ENCODE measurements at places on chromosomes 13 and 19.
A peak's percentile ranks its signal among the peaks of the same experiment; 100 is the strongest.

- DNase-seq = no peak
- no peak overlapping the region for H3K27ac ChIP-seq
- no peak overlapping the region for H3K4me3 ChIP-seq
- peaks cover 8% of the 10 kb centered on the region for H3K36me3 ChIP-seq
- no peaks in the 10 kb centered on the region for H3K27me3 ChIP-seq
Observed at GRCh38 chr13:98913741-98914140, 64.1 kb downstream of the DOCK9 start.

GRCh38 chr19:1911995-1912394 is 6.8 kb downstream of the ADAT3 start:
- H3K4me1 ChIP-seq = peaks cover 14% of the 10 kb centered on the region
- no peak for DNase-seq
- H3K27ac ChIP-seq = no peak overlapping the region
- peaks cover 57% of the 10 kb centered on the region for H3K36me3 ChIP-seq
- no peak overlapping the region for H3K4me3 ChIP-seq
- H3K27me3 ChIP-seq = no peaks in the 10 kb centered on the region

- H3K4me1 ChIP-seq = peaks cover 17% of the 10 kb centered on the region
- peak overlapping the region; percentile 55 for H3K4me3 ChIP-seq
- no peaks in the 10 kb centered on the region for H3K36me3 ChIP-seq
- peak; percentile 26 for DNase-seq
Observed at GRCh38 chr19:35040826-35041547, 534 bp upstream of the HPN start.

GRCh38 chr19:12778017-12778904 is 2.9 kb upstream of the HOOK2 start:
- DNase-seq = peak; percentile 30
- peaks cover 4% of the 10 kb centered on the region for H3K36me3 ChIP-seq
- no peaks in the 10 kb centered on the region for H3K27me3 ChIP-seq
- H3K27ac ChIP-seq = peak overlapping the region; percentile 72
- H3K4me1 ChIP-seq = peaks cover 30% of the 10 kb centered on the region
- peak overlapping the region; percentile 73 for H3K4me3 ChIP-seq

DNA sequence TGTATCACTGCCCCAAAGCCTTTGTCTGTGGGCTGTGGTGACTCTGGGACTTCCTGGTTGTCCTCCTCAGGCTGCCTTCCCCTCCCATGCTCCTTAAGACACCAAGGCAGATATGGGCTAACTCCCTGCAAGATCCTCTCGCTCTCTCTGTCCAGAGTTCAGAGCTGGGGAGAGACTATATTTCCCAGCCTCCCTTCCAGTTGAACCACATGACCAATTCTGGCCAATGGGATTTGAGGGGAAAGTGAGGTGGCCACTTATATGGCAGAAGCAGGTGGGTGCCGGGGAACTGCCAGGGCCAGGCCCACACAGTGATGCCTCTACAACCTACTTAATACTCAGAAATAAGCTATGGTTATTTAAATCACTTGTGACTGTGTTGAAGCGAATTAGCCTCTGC is 16.2 kb upstream of the ANGPTL8 start:
- no peak overlapping the region for H3K27ac ChIP-seq
- H3K27me3 ChIP-seq = no peaks in the 10 kb centered on the region
- no peak overlapping the region for H3K4me3 ChIP-seq
- no peaks in the 10 kb centered on the region for H3K4me1 ChIP-seq

DNA sequence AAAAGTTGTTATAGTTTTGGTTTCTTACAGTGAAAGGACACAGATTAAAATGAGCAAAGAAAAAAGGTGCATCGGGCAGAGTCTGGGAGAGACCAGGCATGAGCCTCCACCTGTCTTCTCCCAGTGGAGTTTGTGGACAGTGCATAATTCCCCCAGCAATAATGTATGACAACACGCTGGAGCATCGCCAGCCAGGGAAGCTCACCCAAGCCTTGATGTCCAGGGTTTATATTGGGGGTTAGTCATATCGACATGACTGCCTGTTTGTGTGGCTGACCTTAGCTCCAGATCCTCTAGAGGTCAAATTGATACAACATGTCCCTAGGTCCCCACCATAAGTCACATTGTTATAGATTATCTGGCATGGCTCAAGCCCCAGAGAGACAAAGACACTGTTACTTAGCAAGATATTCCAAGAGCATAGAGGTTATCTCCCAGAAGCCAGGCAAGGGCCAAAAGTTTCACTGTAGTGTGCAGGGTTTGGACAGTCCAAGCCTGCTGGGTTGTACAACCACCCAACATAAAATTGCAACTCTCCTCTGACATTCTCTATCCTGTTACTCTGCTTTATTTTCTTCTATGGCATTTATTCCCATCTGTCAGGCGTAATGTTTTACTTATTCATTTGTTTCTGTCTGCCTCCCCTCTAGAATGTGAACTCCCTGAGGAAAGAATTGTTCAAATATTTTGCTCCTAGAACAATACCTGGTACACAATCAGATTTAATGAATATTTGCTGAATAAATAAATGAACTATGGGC is 5.6 kb upstream of the KLK13 start:
- H3K4me1 ChIP-seq = no peaks in the 10 kb centered on the region
- H3K36me3 ChIP-seq = no peaks in the 10 kb centered on the region
- no peak overlapping the region for H3K27ac ChIP-seq
- no peak for DNase-seq
- no peaks in the 10 kb centered on the region for H3K27me3 ChIP-seq
- no peak overlapping the region for H3K4me3 ChIP-seq

- no peak overlapping the region for H3K4me3 ChIP-seq
- H3K27ac ChIP-seq = peak overlapping the region; percentile 10
- no peaks in the 10 kb centered on the region for H3K27me3 ChIP-seq
- peaks cover 32% of the 10 kb centered on the region for H3K4me1 ChIP-seq
- DNase-seq = peak; percentile 95
Observed at GRCh38 chr19:13172346-13173138, 22.3 kb downstream of the IER2 start.

DNA sequence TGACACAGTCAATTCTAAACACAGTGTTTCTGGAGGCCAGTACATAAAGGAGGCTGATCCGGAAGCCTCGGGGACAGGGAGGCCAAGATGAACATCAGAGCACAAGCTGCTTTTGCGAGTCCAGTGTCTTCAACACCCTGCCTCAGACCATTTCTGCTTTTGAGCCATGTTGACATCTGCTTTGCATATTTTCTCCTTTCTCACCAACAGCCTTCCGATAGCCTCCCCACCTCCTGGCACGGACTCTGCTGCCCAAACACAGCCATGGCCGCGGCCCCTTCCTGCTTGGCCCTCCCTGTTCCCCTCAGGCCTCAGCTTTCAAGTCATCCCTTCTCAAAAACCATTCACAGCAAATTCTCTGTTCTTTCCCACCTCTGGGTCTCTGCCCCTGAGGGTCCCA is 3.6 kb downstream of the LRRC25 start:
- H3K4me3 ChIP-seq = no peak overlapping the region
- H3K36me3 ChIP-seq = no peaks in the 10 kb centered on the region
- DNase-seq = no peak
- H3K4me1 ChIP-seq = peaks cover 2% of the 10 kb centered on the region
- H3K27ac ChIP-seq = no peak overlapping the region

DNA sequence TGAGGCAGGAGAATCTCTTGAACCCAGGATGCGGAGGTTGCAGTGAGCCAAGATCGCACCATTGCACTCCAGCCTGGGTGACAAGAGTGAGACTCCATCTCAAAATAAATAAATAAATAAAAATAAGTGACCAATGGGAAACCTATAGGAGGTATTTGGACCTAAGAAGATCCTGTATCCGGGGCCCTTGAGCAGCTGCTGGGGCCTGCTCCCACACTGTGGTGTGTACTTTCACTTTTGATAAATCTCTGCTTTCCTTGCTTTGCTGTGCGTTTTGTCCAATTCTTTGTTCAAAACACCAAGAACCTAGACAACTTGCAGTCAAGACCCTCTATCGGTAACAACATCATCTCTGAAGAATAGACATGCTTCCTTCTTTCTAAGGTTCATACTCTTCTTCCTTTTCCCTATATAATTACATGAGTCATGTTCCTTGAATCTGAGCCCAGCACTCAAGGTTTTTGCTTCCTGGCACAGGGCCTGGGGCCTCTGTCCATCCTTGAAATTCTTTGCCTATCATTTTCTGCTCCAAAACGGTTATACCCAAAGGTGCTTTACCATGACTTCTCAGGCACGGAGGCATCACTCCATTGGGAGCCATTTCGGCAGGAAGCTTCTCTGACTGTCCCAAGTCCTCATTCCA is 14.2 kb upstream of the PNMA8C start:
- H3K36me3 ChIP-seq = no peaks in the 10 kb centered on the region
- no peak overlapping the region for H3K4me3 ChIP-seq
- H3K27me3 ChIP-seq = no peaks in the 10 kb centered on the region

- no peak overlapping the region for H3K27ac ChIP-seq
- no peaks in the 10 kb centered on the region for H3K36me3 ChIP-seq
- H3K27me3 ChIP-seq = no peaks in the 10 kb centered on the region
- H3K4me3 ChIP-seq = no peak overlapping the region
- no peak for DNase-seq
Observed at GRCh38 chr13:47168066-47168465, 271.2 kb upstream of the HTR2A start.

GRCh38 chr19:49272204-49272603 is 52.8 kb downstream of the SLC6A16 start:
- H3K27ac ChIP-seq = no peak overlapping the region
- no peak overlapping the region for H3K4me3 ChIP-seq
- DNase-seq = peak; percentile 1

DNA sequence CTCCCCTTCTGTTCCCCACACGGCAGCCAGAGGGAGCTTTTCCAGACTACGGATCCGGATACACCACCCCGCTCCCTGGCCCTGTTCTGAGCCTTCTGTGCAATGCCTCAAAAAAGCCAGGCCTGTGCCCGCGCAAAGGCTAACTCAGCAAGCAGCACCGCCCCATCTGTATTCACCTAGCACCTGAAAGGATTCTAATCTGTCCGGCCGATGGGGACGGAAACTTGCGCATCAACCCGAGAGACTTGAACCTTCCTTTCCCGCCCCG is 589 bp downstream of the ZBTB45 start:
- H3K27ac ChIP-seq = peak overlapping the region; percentile 80
- peak overlapping the region; percentile 88 for H3K4me3 ChIP-seq
- H3K4me1 ChIP-seq = peaks cover 13% of the 10 kb centered on the region
- H3K27me3 ChIP-seq = no peaks in the 10 kb centered on the region
- DNase-seq = peak; percentile 56

- peak within 1 kb of the TSS; percentile 68 for H3K4me3 ChIP-seq
- peak; percentile 35 for DNase-seq
- H3K27ac ChIP-seq = no peak within 1 kb of the TSS
- H3K36me3 ChIP-seq = no peaks in the 10 kb centered on the region
Observed at GRCh38 chr19:41192574-41193429, at the start of gene CYP2S1. TSS of gene CYP2S1 (plus strand) at chr19:41193219. CDS start at chr19:41193265, 46 bp downstream.

DNA sequence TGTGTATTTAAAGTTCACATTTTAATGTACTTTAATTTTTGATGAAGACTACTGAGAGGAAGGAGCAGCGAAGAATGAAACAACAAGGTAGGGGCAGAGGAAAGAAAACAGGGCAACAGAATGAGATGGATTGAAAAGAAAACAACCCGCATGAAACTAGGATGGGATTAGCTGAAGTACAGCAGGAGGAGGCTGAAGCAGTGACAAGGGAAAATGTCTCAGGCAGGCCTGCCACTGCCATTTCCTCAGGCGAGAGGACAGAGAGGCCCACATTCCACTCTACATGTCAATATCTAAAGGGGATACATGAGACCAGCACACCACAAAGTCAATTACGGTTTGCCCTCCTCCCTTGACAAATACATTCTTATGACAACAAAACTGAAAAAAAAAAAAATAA is 1703.2 kb downstream of the EFNB2 start:
- H3K27me3 ChIP-seq = no peaks in the 10 kb centered on the region
- no peak for DNase-seq
- no peak overlapping the region for H3K27ac ChIP-seq
- H3K4me3 ChIP-seq = no peak overlapping the region

GRCh38 chr19:23507446-23507845 is 112.2 kb upstream of the ZNF91 start:
- H3K36me3 ChIP-seq = no peaks in the 10 kb centered on the region
- no peak overlapping the region for H3K27ac ChIP-seq
- H3K27me3 ChIP-seq = no peaks in the 10 kb centered on the region
- DNase-seq = no peak

DNA sequence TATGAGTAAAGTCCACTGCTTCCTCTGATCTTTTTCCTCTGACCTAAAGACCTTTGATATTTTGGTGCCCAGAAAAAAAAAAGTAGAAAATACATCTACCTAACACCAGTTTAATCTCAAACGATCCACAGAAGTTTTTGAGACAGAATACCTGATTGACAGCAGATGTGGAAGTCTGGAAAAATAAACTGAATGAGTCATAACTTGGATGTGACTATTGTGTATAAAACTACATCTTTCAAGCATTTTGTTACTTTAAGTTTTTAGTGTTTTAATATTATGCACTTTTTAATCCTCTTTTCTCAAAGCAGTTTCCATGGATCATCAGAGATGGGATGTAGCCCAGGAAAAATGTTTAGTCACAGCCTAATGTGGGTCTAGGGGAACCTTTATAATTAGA is 216.1 kb downstream of the SLITRK1 start:
- H3K27me3 ChIP-seq = no peaks in the 10 kb centered on the region
- H3K4me1 ChIP-seq = no peaks in the 10 kb centered on the region
- no peak overlapping the region for H3K27ac ChIP-seq
- H3K36me3 ChIP-seq = no peaks in the 10 kb centered on the region
- DNase-seq = no peak

GRCh38 chr13:113445791-113446487 is 7.3 kb downstream of the ADPRHL1 start:
- no peak for DNase-seq
- no peaks in the 10 kb centered on the region for H3K27me3 ChIP-seq
- no peaks in the 10 kb centered on the region for H3K4me1 ChIP-seq
- no peak overlapping the region for H3K4me3 ChIP-seq

- H3K4me3 ChIP-seq = no peak overlapping the region
- H3K27ac ChIP-seq = no peak overlapping the region
- DNase-seq = no peak
- peaks cover 7% of the 10 kb centered on the region for H3K36me3 ChIP-seq
- no peaks in the 10 kb centered on the region for H3K4me1 ChIP-seq
- no peaks in the 10 kb centered on the region for H3K27me3 ChIP-seq
Observed at GRCh38 chr19:30017172-30017571, 75.1 kb downstream of the URI1 start.

DNA sequence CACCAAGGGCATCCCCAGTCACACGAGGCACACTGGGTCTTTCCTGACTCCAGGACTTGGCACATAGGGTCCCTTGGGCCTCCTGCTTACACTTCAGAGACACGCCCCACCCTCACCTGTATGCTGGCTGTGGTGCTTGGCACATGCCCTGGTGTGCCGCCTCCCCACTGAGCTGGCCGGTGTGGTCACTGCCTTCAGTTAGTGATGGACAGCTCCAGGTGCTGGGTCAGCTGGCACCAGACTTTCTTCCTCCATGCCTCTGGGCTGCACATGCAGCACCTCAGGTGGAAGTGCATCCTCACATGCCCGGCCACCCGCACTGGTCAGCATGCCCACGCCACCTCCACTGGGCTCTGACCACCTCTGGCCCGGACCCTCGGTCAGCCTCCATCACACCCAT is 52.9 kb downstream of the KLF2 start:
- no peaks in the 10 kb centered on the region for H3K4me1 ChIP-seq
- no peaks in the 10 kb centered on the region for H3K27me3 ChIP-seq
- H3K27ac ChIP-seq = no peak overlapping the region
- H3K4me3 ChIP-seq = no peak overlapping the region

Data from trophoblast cell (in vitro differentiated cells and primary cell).